Uterus (tissue), 4 donors: ENCODE measurements at places on chromosomes 2 and 18.

DNA sequence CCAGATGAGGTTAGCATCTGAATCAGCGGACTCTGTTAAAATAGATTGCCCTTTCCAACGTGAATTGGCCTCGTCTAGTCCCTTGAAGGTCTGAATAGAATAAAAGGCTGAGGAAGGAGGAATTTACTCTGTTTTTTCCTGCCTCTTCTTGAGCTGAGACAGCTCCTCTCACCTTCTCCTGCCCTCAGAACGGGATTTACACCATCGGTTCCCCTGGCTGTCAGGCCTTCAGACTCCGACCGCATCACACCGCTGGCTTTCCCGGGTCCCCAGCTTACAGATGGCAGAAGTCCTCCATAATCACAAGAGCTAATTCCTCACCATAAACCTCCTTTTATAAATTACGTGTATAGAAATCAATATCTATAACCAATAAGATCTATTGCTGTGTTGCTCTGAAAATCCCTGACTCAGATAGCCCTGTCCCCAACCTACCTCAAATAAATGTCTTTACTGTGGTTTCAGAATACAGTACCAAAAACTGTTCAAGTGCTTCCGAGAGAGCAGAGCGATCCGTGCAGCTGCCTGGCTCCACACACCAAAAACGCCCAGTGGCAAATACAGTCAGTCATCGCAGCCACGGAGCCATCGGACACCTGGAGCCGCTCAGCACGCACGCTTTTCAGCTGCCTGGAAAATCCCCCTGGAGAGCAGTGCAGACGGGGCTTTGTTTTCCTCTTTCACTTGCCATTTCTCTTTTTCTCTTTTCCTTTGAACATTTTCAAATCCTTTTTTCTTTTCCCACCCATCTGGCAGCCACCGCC is 196.9 kb downstream of the NRP2 start:
- no peak for DNase-seq

- no peak for DNase-seq
Observed at GRCh38 chr2:62163106-62163831, 32.6 kb upstream of the B3GNT2 start.

DNA sequence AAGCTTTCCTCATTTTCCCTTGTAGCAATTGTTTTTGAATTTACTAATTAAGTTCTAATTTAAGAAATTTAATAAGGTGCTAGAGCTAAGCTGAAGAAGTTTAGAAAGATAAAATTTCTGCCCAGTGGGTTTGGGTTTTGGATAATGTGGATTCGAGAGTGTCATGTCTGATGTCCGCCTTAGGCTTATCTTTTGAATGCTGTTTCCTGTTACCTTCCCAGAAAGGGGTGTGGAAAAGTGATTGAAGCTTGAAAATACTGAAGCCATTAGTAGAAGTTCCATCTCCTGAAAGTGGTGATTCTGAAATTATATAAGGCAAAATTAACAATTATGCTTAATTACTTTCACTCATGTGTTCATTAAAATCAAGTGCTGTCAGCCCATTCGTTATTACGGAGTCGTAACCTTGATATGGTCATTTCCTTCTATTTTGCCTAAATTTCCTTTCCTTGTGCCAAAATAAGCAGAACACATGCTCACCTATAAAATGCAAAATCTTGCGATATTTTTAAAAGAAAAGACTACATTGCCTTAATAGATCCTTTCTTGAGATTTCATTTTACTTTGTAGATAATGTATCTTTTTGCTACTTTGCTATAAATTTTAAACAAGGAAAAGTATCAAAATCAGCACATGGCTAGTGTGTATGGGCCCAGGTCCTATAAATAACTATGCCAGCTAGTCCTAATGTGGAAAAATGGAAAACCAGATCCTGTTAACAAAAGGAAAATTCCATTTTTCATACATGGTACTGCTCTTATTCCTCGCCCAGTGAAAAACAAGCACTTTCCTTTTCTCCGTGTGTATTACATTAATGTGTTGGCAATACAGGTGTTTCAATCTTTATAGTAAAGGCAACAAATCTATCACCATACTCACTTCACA is 97.3 kb downstream of the ICOS start:
- no peak for DNase-seq

DNA sequence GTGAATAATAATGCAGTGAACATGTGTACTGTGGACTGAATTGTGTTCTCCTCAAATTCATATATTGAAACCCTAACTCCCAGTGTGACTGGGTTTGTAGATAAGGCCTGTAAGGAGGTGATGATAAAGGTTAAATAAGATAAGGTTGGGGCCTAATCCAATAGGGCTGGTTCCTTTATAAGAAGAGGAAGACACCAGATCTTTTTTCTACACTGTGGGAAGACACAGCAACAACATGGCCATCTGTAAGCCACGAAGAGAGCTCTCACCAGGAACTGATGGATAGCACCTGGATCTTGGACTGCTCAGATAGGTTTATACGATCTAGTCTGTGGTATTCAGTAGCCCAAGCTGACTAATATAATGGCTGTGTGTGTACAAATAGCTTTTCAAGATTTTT is 66.8 kb downstream of the BMPR2 start:
- no peak for DNase-seq

GRCh38 chr2:155633060-155633839 is 699.3 kb downstream of the NR4A2 start:
- no peak for DNase-seq

DNA sequence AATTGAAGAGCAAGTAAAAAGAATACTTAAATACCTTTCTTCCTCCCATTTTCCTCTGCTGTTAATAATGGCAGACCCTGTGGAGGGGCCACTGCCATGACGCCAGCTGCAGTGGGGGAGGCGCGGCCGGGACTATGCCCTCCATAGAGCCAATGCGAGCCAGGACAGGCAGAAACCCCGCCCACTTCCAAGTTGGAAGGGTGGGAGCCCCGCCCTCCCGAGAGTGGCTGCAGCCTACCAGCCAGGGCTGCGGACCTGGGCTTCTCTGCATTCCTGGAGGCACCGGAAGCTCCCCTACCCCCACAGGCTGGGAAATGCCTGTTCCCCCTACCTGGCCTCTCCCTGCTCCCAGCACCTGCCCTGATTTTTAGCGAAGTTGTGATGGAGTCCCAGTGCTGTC is 439.4 kb upstream of the CDH19 start:
- DNase-seq = no peak

DNA sequence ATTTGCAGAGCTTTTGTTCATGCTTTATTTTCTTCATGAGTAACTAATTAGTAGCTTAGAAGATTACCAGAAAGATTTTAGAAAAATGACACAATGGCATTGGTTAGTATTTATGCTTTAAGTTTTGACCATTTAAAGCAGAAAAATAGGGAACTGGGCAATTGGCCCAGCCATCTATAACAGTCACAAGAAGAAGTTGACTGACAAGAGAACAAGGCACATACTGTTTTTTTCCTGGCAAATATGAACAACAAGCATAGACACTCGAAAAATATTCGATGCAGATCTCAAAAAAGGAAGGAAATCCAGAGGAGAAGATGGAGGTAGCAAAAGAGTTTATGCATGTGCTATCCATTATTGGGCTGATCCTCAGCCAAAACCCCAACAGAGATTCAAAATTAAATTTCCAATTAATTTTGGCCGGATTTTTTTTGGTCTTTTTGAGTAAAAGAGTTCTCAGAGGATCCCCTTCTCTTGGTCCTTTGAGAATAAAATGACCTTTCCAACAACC is 200.8 kb upstream of the SLC35G4 start:
- no peak for DNase-seq

DNA sequence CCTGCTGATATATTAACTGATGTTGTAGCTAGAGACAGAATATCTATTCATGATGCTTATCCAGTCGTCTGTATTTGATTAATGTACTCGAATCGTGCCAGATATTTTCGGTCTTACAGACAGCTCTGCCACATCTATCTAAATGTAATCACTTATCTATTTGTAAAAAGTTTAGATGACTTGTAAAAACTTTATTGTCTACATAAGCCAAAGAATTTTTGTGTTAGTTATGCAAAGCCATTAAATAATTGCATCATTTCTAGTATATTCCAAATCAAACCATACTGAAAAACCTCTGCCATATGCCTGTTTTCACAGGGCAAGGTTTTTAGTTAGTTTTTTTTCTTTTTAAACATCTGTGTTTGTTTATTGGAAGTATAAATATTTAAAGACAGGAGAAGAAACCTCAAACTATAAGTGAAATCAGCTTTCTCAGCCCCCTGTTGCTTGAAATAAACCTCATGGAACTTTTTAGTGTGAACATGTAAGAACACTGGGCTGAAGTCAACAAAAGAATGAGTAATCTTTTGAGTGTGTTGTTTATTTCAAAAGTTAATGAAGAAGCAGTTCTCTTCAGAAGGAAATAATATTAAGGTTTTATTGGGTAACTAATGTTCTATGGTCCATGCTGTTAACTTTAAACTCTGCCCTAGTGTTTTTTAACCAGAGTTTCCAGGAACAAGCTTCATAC is 657.6 kb upstream of the SYT4 start:
- DNase-seq = no peak

GRCh38 chr2:144554492-144555210 is 34.7 kb upstream of the ZEB2 start:
- no peak for DNase-seq

DNA sequence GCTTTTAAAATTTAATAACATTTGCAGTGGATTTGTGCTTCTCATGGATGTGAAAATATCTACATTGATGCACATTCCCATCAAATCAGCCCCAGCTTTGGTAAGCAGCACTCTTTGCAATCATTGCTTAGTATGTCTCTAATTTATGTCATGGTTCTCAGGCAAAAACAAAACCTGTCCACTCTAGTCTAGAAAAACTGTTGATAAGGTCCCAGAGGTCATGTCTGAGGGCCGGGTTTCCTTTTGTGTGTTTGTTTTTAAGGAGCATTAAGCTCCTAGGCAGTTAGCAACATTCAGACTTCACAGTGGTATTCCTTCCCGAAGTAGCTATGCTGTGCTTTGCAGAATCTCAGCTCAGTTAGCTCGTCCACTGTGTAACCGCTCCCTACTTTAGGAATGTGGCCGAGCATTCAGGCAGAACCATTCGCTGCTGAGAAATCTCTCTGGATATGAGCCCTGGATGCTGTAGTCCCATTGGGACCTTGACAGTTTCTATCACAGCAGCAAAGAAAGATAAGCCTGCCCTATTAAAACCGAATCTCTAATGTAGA is 4.0 kb downstream of the DIPK1C start:
- DNase-seq = no peak

DNA sequence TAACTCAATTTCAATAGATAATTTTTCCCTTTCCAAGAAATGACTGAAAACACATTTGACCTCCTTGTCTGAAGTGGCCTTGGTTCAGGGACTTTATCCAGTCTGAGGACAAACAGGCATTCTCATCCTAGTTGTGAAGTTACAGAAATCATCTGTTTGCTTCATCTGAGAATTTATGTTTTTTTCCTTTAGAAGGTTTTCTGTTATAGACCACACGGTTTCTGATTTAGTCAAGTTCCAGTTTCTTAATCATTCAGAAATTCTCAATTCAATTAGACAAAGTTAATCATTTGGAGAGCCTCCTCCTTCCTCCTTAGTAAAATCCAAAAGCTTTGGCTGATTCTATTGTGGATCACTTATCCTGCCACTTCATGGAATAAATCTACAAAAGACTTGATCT is 60.9 kb downstream of the ICOS start:
- no peak for DNase-seq

DNA sequence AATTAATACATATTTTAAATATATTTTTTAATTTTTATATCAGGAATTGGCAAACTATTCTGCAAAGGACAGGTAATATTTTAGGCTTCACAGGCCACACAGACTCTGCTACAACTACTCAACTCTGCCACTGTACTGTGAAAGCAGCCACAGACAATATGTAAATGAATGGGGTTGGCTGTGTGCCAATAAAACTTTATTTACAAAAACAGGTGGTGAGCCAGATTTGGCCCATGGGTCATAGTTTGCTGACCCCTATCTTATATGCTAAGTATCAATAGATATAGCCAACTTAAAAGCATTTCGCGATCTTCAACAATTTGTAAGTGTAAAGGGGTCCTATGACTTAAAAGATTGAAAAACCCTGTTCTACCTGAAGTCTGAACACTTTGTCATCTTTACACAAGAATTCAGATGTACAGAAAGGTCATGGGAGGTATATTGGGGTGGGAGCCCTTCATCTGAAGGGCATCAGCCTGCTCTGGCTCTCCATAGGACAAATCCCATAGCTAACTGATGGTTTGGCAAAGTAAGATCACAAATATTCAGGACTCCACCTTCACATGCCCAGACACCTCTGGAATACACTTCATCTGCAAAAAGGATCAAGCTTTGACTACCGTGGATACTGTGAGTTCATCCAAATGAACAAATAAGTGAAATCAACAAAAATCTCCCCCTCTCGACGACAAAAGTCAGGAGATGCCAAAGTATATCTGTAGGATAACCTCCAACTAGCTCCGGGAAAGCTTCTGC is 65.9 kb downstream of the C1D start:
- no peak for DNase-seq

GRCh38 chr2:207662203-207662602 is 37.0 kb upstream of the METTL21A start:
- no peak for DNase-seq

DNA sequence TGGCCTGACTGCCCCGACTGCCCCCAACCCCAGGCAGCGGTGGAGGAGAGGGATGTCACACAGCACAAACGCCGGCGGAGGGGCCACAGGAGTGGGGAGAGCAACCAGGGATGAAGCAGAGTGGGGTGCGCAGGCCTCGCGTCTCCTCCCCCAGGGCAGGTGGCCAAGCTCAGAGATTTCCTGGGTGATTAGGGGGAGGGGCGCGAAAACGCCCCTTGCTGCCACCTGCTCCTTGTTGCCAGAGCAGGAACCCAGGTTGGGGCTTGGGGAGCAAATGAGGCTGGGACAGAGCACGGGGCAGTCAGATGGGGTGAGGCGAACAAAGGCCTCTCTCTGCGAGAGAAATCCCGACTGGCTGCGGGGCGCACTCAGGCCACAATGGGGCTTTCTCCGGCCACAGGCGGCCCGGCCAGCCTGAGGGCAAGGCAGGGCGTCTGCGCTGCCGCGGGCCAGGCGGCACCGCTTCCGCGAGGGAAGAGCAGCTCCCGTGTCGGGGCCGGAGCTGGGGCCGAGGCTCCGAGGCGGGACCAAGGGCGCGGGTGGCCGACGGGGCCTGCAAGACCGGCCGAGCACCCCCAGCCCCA is 11.5 kb downstream of the TEX44 start:
- DNase-seq = peak; percentile 76

DNA sequence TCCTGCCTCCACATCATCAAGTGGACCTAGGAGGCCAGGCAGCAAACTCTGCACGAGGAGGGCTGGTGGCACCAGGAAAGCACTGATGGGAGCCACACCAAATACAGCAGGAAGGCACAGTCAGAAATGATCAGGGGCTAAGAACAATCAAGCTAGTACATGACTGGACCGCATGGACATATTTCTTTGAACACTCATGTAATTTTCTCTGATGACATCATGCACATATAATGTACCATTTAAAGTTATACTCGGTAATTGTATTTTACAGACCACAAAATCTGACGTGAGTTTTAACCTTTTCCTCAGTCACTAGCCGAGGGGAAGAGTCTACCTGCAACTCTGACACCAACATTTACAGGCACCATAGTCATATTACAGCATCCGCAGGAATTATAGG is 76.7 kb downstream of the XDH start:
- no peak for DNase-seq
